Hepatocyte (in vitro differentiated cells): ENCODE measurements at places on chromosomes 6 and 20. TPM values are rescaled to one million over a fixed set of nuclear protein-coding genes. Genes with fewer than 3 reads are reported as not detected.

- DNase-seq = no peak
- no peaks in the 10 kb centered on the region for H3K4me1 ChIP-seq
- no peaks in the 10 kb centered on the region for H3K36me3 ChIP-seq
- H3K27ac ChIP-seq = peak overlapping the region; percentile 2
- no peaks in the 10 kb centered on the region for H3K27me3 ChIP-seq
Measured at GRCh38 chr20:49149281-49150045, 38.7 kb downstream of the STAU1 start.

DNA sequence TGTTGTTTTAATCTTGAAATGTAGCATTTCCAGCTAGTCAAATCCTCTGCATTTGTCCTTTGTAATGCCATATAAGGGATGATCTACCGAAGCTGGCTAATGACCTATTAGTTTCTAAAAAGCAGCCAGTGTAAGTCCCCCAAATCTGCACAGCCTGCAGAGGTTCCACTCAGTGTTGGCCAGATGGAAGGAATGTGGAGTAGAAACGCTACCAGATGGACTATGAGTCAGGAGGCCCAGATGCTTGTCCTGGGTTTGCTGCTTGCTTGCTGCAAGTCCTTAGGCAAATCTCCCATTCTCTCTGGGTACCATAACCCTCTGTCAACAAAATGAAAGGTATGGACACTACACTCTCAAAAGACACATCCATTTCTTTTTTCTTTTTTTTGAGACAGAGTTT is 149.8 kb downstream of the BTBD9 start:
- H3K36me3 ChIP-seq = no peaks in the 10 kb centered on the region
- no peak overlapping the region for H3K27ac ChIP-seq
- no peak for DNase-seq
- H3K4me3 ChIP-seq = no peak overlapping the region
- H3K27me3 ChIP-seq = no peaks in the 10 kb centered on the region

DNA sequence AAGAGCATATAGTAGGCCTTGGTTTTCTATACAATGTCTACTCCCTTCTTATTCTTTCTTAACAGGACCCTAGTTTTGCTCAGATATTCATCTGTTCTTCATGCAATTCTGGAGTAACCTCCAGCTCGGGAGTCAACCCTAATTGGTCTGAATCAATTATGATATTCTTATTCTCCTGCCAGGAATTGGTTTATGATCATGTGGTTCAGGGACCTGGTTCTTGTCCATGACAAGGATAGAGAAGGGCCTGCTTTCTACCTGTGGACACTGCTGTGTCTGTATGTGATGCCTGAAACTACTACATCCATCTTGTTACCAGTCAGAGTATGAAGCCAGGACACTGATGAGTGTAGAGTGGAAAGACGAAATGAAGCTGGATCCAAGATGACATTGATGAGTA is 24.4 kb upstream of the FAM184A start:
- H3K4me1 ChIP-seq = no peaks in the 10 kb centered on the region
- H3K27ac ChIP-seq = no peak overlapping the region
- no peak overlapping the region for H3K4me3 ChIP-seq
- no peaks in the 10 kb centered on the region for H3K36me3 ChIP-seq
- no peak for DNase-seq

DNA sequence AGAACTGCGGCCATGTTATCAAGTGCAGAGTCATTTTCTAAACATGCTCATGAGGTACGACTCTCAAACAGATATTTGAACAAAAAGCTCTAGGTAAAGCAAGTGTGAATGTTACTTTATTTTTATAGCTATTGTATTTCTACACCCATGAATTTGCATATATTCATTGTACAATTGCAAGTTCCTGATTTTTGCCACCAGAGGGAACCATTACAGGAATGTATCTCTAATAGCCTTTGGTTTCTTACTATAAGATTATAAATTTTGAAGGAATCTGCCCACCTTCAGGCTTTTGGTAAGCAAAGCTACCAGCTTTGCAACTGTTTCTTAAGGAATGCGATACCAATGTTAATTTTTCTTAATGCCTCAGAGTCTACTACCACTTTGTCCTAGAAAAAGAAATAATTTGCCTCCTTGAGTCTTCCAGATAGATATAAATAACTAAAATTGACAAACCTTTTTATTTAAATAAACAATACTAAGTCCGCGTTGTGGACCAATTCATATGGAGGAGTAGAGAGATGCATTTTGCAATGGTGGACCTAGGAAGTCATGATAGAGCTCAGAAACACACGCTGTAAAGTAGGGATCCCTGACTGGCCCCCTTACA is 125.4 kb upstream of the SAMD5 start:
- H3K4me3 ChIP-seq = no peak overlapping the region
- no peaks in the 10 kb centered on the region for H3K36me3 ChIP-seq
- H3K4me1 ChIP-seq = no peaks in the 10 kb centered on the region
- DNase-seq = peak; percentile 31
- no peaks in the 10 kb centered on the region for H3K27me3 ChIP-seq
- no peak overlapping the region for H3K27ac ChIP-seq

DNA sequence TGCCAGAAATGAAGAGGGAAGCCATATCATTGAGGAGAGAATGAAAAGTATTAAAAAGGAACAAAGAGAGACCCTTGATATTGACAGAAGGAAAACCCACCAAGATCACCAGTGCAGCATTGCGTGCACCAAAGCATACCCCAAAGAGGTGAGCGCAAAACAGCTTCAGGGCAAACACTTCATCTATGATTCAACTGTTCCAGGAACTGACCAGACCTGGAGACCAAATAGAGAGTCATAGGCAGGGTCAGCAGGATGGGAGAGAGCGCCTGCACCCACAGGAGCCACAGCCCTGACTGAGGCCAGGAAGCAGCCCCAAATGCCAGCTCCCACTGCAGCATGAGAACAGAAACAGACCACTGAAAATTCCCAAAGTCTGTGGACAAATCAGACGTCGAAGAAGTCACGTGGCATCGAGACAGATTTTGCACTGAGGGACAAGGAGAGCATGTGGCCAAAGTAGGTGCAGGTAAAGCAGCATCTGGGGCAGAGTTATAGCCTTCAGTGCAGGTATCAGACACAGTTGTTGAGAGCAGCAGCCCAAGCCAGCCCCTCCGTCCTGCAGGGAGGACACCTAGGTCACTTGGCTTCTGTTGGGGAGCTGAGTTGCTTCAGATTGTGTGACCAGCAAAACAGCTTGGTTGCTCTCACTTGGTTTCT is 29.3 kb downstream of the CHRNA4 start:
- H3K27me3 ChIP-seq = no peaks in the 10 kb centered on the region
- no peak overlapping the region for H3K27ac ChIP-seq
- H3K4me3 ChIP-seq = no peak overlapping the region
- no peak for DNase-seq
- no peaks in the 10 kb centered on the region for H3K36me3 ChIP-seq
- H3K4me1 ChIP-seq = no peaks in the 10 kb centered on the region

DNA sequence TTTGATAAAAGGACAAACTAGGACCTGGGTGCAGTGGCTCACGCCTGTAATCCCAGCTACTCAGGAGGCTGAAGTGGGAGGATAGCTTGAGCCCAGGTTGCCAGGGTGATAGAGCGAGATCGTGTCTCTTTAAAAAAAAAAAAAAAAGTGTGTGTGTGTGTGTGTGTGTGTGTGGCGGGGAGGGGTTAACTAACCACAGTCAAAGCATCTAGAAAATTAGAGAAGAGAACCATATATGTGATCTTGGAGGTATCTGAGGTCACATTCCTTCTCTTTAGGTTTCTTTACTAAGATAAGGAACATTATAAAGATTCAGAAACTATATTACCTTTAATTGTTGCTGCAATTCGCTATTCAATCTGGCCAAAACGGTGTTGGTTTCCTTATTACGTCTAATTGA is 80.9 kb downstream of the REPS1 start:
- no peak overlapping the region for H3K4me3 ChIP-seq
- H3K27me3 ChIP-seq = no peaks in the 10 kb centered on the region
- DNase-seq = no peak
- H3K4me1 ChIP-seq = no peaks in the 10 kb centered on the region

DNA sequence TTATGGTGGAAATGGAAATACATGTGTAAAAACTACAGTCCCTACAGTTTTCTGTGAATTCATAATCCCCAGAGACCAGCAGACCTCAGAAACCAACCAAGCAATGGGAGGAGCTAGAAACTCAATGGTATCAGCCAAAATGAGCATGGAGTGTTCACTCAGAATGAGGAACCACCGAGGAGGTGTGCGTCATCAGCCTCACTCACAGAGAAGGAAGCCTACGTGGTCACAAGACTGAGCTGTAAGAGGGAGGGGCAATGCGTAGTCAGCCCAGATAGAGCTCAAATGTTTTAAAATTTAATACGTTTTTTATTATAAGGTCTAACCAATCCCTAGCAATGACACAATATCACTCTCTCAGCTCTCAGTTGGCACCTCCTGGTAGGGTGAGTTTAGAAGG is 17.4 kb downstream of the MYLK4 start:
- DNase-seq = no peak
- no peak overlapping the region for H3K27ac ChIP-seq
- no peaks in the 10 kb centered on the region for H3K36me3 ChIP-seq
- H3K27me3 ChIP-seq = no peaks in the 10 kb centered on the region
- no peak overlapping the region for H3K4me3 ChIP-seq

- no peaks in the 10 kb centered on the region for H3K4me1 ChIP-seq
- no peaks in the 10 kb centered on the region for H3K36me3 ChIP-seq
- H3K4me3 ChIP-seq = no peak overlapping the region
- no peaks in the 10 kb centered on the region for H3K27me3 ChIP-seq
Measured at GRCh38 chr6:114997813-114998292, 655.0 kb upstream of the HS3ST5 start.

DNA sequence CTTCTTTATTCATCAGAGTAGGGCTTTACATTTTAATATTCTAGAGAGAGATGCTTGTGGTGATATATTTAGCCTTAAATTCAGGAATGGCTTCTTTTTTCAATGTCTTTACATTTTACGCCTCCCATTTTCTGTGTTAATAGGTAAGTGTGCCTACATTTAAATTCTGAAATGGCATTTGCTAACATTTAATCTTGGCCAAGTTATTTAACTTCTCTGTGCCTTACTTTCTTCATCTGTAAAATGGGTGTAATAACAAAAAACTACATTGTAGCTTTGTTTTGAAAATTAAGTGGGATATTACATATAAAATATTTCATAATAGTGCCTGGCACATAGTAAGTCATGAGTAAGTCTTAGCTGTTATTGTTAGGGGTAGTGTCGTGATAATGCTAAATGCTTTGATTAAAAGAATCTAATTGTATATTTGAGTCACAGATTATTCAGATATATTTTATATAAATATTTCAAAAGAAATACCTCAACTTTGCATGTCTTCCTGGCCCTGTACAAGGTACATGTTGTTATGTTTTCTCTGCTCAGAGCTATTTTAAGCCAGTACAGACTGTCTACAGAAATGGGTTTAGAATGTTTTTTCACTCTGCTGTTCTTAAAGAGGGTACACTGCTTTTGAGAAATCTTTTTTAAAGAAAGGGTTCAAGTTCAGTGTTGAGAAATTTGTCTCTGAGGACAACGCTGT is 18.8 kb downstream of the CARMIL1 start:
- no peaks in the 10 kb centered on the region for H3K36me3 ChIP-seq
- DNase-seq = no peak
- H3K27ac ChIP-seq = no peak overlapping the region
- no peaks in the 10 kb centered on the region for H3K27me3 ChIP-seq
- peaks cover 24% of the 10 kb centered on the region for H3K4me1 ChIP-seq

GRCh38 chr6:38112181-38112580 is 292.7 kb downstream of the ZFAND3 start:
- H3K4me3 ChIP-seq = no peak overlapping the region
- H3K27ac ChIP-seq = no peak overlapping the region
- no peak for DNase-seq
- H3K27me3 ChIP-seq = no peaks in the 10 kb centered on the region
- peaks cover 25% of the 10 kb centered on the region for H3K4me1 ChIP-seq

DNA sequence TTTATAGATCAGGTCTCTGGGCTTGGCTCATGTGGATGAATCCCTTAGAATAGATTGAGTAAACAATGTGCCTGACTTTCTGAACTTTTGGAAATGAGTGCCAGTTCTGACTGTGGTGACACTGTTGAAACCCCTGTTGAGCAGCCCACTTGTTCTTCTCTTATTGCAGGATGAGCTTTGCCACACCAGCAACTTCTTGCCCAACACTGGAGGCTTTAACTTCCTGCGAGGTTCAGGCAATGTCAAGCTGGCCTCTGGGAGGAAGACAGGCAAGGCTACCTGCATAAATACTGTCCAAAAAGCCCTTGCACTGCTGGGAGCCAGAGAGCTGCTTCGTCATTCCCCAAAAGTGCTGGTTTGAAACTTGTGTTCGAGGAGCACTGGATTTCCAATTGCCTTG is 32.8 kb upstream of the SMIM8 start:
- no peak overlapping the region for H3K4me3 ChIP-seq
- no peak for DNase-seq
- no peaks in the 10 kb centered on the region for H3K27me3 ChIP-seq

DNA sequence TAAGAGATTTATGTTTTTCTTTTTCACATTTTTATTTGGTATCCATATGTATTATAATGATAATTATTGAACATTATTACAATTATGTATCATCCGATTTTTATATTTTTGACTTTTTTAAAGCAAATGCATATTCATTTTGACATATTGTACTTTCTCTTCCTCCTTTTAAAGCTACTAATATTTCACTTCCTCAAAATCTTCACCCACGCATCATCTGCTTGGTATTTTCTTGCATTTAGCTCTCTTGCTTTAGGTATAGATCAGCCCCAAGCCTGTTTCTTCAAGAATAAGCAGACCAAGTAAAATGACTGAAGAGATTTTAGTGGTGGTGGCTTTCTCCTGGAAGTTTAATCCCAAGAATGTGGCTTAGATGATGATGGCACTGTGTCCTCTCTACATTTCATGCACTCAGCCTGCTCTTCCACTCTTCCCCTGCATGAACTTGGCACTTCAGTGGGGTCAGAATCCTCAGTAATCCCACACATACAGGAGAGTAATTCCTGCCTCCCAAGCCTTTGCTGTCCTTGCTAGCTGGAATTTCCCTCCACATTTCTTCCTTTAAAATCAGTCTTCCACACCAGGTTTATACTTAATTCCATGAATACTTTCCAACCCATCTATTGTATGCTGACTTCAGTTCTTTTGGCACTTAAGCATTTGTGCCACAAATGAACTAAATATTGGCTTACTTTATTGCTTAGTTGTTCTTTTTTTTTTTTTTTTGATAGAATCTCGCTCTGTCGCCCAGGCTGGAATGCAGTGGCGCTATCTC is 8.2 kb downstream of the NCOA7 start:
- no peak for DNase-seq
- no peaks in the 10 kb centered on the region for H3K36me3 ChIP-seq
- H3K4me1 ChIP-seq = no peaks in the 10 kb centered on the region
- no peaks in the 10 kb centered on the region for H3K27me3 ChIP-seq
- no peak overlapping the region for H3K4me3 ChIP-seq

- H3K4me1 ChIP-seq = peaks cover 24% of the 10 kb centered on the region
- no peak for DNase-seq
- H3K4me3 ChIP-seq = no peak overlapping the region
- no peaks in the 10 kb centered on the region for H3K36me3 ChIP-seq
Measured at GRCh38 chr6:139587469-139587868, 213.0 kb upstream of the CITED2 start.

PXDC1 gene
- 83.8 and 86.6 TPM in 2 replicates for total RNA-seq

SLPI gene
- 1,143 and 1,330 TPM in 2 replicates for total RNA-seq

PKIB gene
- 144 and 172 TPM in 2 replicates for total RNA-seq
